ENCODE measurements at places on chromosomes 12 and 14. TPM values are rescaled to one million over a fixed set of nuclear protein-coding genes. Genes with fewer than 3 reads are reported as not detected.
A peak's percentile ranks its signal among the peaks of the same experiment; 100 is the strongest.

Gene PROX2
- total RNA-seq = 0.25 TPM

Gene CEBPE
- total RNA-seq = not detected

DNA sequence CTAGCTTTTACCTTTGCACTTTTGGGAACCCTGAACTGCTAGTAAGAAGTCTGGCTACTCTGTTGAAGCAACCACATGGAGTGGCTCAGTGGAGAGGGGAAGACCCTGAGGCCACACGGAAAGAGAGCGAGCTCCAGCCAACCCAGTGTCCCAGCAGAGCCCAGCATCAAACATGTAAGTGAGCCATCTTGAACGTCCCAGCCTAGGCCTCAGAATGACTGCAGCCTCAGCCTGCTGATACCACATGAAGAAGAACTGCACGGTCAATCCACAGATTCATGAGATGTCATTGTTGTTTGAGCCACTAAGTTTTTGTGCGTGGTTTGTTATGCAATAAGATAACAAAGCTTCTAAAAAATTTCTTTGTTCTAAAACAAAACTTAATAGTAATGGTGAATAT is 40.2 kb downstream of the TFCP2 start:
- no peak for DNase-seq
- no peak overlapping the region for H3K4me3 ChIP-seq
- no peaks in the 10 kb centered on the region for H3K36me3 ChIP-seq
- H3K4me1 ChIP-seq = no peaks in the 10 kb centered on the region
- H3K27ac ChIP-seq = no peak overlapping the region
- no peaks in the 10 kb centered on the region for H3K27me3 ChIP-seq

GRCh38 chr12:47776471-47777143 is 3.6 kb downstream of the SLC48A1 start:
- H3K4me3 ChIP-seq = no peak overlapping the region
- no peak overlapping the region for H3K27ac ChIP-seq
- no peaks in the 10 kb centered on the region for H3K27me3 ChIP-seq
- H3K4me1 ChIP-seq = peaks cover 43% of the 10 kb centered on the region

Gene WNK1
- total RNA-seq = 198 TPM

- peaks cover 100% of the 10 kb centered on the region for H3K4me1 ChIP-seq
- peak; percentile 32 for DNase-seq
- H3K36me3 ChIP-seq = peaks cover 32% of the 10 kb centered on the region
- H3K27me3 ChIP-seq = no peaks in the 10 kb centered on the region
- H3K4me3 ChIP-seq = peak overlapping the region; percentile 17
Observed at GRCh38 chr14:91388551-91388975, 29.1 kb downstream of the CCDC88C start.

- no peaks in the 10 kb centered on the region for H3K27me3 ChIP-seq
- no peaks in the 10 kb centered on the region for H3K36me3 ChIP-seq
- no peak overlapping the region for H3K4me3 ChIP-seq
- H3K27ac ChIP-seq = no peak overlapping the region
- H3K4me1 ChIP-seq = no peaks in the 10 kb centered on the region
Observed at GRCh38 chr12:6104027-6104426, 20.4 kb downstream of the VWF start.
